ENCODE measurements at places on chromosomes 2 and 18.
A peak's percentile ranks its signal among the peaks of the same experiment; 100 is the strongest.

GRCh38 chr2:98870516-98871158 is 65.4 kb downstream of the CRACDL start:
- DNase-seq, result peak; percentile 69

- no peak for DNase-seq
These were observed 98.4 kb downstream of the PLEKHM3 start for GRCh38 chr2:207926989-207927300.

- no peak for DNase-seq
These were observed 456 bp downstream of the DOK1 start for GRCh38 chr2:74554820-74555531.

DNA sequence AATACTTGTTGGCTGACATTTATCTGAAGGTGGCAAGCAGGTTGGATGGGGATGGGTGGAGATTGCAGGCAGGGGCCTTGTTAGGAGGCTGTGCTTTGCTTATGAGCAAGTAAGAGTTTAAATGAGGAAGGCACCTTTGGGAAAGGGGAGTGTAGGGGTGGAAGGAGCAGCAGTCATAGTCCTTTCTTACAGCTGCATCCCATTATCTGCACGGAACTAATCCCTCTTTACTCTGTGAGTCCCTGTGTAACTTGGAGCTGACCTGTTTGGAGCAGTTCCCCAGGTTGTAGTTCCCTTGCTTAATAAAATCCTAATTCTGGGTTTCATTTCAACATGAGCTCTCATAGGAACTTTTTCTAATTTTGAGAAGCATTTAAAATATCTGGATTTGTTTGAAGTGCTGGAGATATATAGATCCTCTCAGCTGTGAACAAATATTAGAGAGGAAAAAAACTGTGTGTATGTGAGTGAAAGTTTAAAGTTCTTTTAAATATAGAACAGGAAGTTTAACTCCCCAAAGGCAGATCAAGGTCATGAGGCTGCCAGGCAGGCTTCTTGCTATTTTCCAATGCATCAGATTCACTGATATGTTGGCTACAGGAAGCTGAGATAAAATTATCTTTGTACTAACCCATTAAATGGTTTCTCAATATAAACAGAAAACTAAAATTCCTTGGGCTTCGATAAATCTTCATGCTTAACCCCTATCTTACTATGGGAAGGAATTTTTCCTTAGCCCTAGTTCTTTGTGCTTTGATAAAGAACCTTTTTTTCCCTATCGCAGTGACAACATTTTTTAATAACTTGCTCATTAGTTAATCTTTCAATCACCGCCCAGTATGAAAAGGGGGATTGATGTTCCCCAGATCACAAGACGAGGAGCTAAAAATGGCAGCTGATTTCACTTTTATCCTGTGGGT is 104.6 kb upstream of the EML6 start:
- DNase-seq, result no peak

- no peak for DNase-seq
These were observed 130.3 kb upstream of the LHCGR start for GRCh38 chr2:48885841-48886240.

DNA sequence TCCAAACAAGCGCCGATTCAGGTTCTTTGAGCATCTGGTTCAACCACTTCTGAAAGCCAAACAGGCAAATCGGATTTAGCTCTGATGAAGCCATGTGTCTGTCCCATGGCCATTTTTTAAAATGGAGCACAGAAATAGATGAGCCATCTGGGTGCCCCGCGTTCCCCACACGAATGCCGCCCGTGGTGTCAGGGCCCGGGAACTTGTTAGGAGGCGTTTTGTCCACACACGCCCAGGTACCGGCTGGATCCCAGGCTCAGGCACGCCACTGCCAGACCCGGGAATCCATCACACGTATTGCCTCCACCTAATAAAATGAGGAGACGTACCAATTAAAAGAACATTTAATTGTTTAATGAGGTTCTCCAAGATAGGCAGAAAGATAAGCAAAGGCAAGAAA is 374.4 kb upstream of the SALL3 start:
- no peak for DNase-seq

- DNase-seq, result no peak
These were observed 74.1 kb downstream of the CABYR start for GRCh38 chr18:24212939-24213338.

GRCh38 chr2:71410696-71411095 is 42.7 kb upstream of the DYSF start:
- DNase-seq, result no peak

Data from NCI-H2029 treated with DMSO at 0.1 percent for 48 hours (cell line).